ENCODE measurements at places on chromosomes 11 and 22.

DNA sequence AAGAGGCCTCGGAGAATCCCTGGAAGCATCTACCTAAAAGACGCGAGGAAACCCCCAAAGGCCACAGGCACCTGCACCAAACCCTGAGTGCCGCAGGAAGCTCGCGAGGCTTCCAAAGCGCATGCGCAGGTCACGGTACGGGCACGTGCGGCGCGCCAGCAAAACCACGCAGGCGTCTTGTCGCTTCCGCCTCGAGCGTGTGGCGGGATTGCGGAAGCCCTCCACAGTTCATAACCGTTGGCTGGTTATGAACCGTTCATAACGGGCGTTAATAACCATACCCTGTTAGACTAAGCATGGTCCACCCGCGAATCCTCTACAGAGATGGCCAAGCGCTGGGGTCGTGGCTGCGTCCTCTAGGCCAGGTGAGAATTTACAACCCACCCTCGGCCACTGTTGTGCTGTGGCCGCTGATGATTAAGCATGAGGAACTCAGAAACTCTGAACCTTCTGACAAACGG, 46.4 kb downstream of the MORC2 start:
- DNase-seq: peak; percentile 69

- no peak for DNase-seq
Observed at GRCh38 chr11:32698579-32698978, 95.9 kb downstream of the CCDC73 start.

GRCh38 chr11:130779943-130780342, 136.3 kb downstream of the SNX19 start:
- DNase-seq: no peak

- no peak for DNase-seq
Observed at GRCh38 chr22:45008751-45009605, 827 bp downstream of the PHF21B start.

- no peak for DNase-seq
Observed at GRCh38 chr11:119709638-119710346, 19.2 kb downstream of the NECTIN1 start.

Measured in left ventricle myocardium inferior (tissue), 1 donor.